ENCODE measurements at places on chromosomes 13 and 19.

- no peak for DNase-seq
Measured at GRCh38 chr13:21932996-21933395, 262.1 kb downstream of the FGF9 start.

GRCh38 chr19:4700693-4700970 lies 23.0 kb downstream of the DPP9 start:
- DNase-seq = peak; percentile 31

- DNase-seq = no peak
Measured at GRCh38 chr19:50323782-50324133, 5.4 kb downstream of the KCNC3 start.

DNA sequence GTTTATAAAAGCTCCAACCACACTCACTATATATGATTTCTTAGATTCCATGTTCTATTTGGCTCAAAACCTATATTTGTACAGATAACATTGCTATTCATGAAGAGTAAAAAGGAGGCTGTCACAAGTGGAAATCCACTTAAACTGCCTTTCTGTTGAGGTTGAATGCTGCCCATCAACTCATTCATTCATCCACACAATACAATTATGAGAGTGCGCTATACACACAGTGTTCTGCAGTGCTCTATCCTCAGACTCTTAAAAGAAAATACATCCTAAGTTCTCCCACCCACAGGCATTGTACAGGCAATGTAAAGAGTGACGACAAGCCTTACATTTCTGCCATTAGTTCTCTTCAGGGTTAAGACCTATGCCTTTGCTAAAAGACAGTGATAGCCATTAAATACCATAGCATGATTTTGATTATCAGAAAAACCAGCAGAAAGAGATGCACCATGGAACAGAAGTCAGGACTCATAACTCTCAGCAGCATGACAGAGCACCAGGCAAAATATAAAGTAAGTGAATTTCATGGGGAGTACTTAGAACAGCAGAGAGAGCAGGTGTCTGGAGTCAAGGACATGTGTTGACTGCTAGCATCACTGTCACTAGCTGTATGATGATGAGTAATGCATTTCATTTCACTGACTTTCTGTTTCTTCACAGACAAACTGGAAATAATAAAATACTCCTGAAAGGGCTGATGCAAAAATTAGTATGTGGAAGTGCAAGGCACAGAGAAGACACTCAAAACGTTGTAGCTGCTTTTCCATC lies 218.0 kb downstream of the RBM26 start:
- DNase-seq = no peak

DNA sequence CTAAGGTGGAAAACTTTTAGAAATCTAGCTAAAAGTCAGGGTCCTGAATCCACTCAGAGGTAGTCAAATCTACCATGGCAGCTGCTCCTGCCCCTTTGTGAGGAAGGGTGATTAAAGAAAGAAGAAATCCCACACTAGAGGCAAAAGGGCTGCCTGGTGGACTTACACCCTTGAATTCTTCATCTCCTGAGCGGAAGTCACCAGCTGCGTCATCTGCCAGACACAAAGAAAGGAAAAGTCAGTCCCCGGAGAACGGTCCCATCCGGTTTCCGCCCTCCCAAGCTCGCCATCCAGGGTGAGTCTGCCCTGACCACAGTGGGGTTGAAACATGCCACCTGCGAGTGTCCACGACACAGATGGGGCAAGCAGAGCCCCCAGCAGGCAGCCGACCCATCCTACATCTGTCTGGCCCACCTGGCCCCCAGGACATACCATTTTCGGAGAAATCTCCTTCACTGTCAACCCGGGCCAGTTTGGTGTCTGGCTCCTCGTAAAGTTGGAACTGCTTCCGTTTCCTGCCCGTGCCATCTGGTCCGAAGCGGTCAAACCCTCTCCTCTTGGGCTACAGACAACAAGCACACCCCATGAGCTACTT lies 7.7 kb downstream of the AKAP8 start:
- DNase-seq = no peak

DNA sequence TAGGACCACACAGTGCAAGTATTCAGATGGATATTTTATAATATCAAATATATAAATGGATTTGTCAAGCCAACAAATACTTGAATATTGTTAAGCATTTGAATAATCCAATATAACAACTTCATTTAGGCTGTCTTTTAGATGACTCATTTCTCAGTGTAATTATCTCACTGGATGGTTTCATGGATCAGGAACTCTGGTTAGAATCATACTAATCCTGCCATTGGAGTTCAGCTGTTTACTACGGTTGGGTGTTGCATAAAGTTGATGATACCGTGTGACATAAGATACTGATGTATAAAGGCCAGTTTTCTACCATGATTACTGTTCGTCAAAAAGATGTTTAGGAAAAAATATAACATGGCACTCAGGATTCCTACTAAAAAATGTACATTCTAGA lies 196.3 kb downstream of the TSHZ3 start:
- no peak for DNase-seq

- no peak for DNase-seq
Measured at GRCh38 chr19:55681131-55682092, 6.4 kb downstream of the EPN1 start.

Measured in WTC11 (cell line).